Gastroesophageal sphincter (tissue), 4 donors: ENCODE measurements at places on chromosomes 5 and 9. TPM values are rescaled to one million over a fixed set of nuclear protein-coding genes. Genes with fewer than 3 reads are reported as not detected.

Gene LECT2
- not detected for total RNA-seq

Gene CDC20B
- not detected for total RNA-seq

DNA sequence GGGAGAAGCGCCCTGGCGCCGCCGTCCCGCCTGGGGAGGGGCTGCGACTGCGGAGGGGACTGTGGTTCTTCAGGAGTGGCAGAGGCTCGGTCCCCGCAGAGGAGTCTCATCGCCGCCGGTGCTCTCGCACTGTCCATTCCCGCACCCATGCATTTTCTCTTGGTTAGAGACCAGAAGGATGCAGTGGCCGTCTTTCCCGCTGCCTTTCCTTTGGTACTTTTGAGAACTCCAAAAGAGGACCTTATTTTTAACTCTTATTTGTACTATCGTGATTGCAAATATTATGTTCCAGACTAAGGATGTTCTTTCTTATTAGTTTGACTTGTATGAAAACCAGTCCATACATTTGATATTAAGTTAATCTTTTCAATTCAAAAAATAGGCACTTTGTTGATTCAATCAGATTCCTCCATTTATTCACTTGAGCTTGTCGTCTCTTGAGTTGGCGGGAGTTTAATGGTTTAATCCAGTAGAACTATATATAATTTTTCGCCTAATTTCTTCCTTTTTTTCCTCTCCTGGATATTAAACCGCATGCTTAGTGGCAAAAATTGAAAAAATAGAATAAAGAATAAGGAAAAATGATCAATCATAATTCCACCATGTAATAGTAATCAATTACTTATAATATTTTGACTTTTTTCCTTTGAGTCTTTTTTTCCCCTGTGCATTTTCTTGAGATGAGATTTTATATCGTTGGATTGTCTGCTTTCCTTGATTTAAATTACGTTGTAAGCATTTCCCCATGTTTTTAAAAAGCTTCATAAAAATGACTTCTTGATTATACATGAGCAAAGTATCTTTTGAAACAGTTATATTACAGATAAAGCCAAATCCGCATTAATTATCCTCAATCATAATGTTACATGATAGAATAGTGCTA is 861 bp downstream of the ZFYVE16 start:
- ATAC-seq = no peak

Gene OTP
- not detected for total RNA-seq

Gene HSD17B3
- total RNA-seq = not detected
